ENCODE measurements at places on chromosomes 12 and 14. TPM values are rescaled to one million over a fixed set of nuclear protein-coding genes. Genes with fewer than 3 reads are reported as not detected.

GRCh38 chr14:52923902-52924575 lies 26.8 kb downstream of the FERMT2 start:
- no peak overlapping the region for H3K4me3 ChIP-seq
- no peak for DNase-seq
- H3K36me3 ChIP-seq: no peaks in the 10 kb centered on the region
- H3K27ac ChIP-seq: no peak overlapping the region
- peaks cover 24% of the 10 kb centered on the region for H3K4me1 ChIP-seq

- H3K4me1 ChIP-seq: peaks cover 2% of the 10 kb centered on the region
- no peak for DNase-seq
- no peak overlapping the region for H3K4me3 ChIP-seq
- no peak overlapping the region for H3K27ac ChIP-seq
- H3K27me3 ChIP-seq: no peaks in the 10 kb centered on the region
Measured at GRCh38 chr12:116160231-116160630, 117.3 kb downstream of the MED13L start.

- H3K4me1 ChIP-seq: peaks cover 26% of the 10 kb centered on the region
- H3K4me3 ChIP-seq: no peak overlapping the region
- no peak for DNase-seq
- no peaks in the 10 kb centered on the region for H3K27me3 ChIP-seq
- H3K36me3 ChIP-seq: no peaks in the 10 kb centered on the region
- peak overlapping the region; percentile 90 for H3K27ac ChIP-seq
Measured at GRCh38 chr12:48812389-48812788, 5.9 kb upstream of the CACNB3 start.

- H3K36me3 ChIP-seq: no peaks in the 10 kb centered on the region
- H3K4me1 ChIP-seq: no peaks in the 10 kb centered on the region
- no peak overlapping the region for H3K4me3 ChIP-seq
Measured at GRCh38 chr14:63345826-63346225, 27.1 kb upstream of the GPHB5 start.

DNA sequence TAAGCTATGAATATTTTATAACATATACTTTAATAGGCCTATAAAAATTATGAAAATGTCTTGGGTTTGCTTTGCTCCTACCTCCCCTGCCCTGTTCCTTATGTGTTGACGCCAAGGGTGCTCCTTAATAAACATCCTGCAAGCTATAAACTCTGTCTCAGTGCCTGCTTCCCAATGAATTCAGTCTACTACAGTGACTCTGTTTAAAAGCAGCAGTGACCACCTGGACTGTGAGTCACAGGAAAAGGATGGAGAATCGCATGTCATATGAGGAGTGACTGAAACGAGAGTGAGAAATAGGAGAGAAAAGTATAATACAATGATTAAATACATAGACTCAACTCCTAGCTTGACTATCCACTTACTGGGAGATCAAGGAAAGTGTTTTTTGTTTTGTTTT lies 41.1 kb upstream of the CFAP54 start:
- DNase-seq: no peak
- H3K36me3 ChIP-seq: no peaks in the 10 kb centered on the region
- no peak overlapping the region for H3K4me3 ChIP-seq
- no peaks in the 10 kb centered on the region for H3K4me1 ChIP-seq

DNA sequence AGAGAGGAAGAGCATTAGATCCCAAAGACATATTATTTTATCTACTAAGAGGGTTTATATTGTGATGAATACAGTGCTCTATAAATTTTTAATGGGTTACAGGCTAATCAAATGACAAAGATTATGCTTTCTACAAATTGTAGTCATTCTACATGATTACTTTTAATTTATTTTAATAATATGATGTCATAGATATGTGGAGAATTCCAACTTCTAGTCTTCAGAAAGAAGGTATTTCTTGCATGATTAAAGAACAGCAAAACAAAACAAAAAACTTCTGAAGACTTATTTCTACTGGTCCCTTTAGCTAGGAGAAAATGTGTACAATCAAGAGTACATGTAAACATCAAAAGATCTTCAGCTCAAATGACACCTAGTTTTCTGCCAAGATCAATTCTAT lies 71.5 kb upstream of the FOXG1 start:
- no peak for DNase-seq
- H3K27ac ChIP-seq: no peak overlapping the region
- no peaks in the 10 kb centered on the region for H3K27me3 ChIP-seq
- no peaks in the 10 kb centered on the region for H3K36me3 ChIP-seq

DNA sequence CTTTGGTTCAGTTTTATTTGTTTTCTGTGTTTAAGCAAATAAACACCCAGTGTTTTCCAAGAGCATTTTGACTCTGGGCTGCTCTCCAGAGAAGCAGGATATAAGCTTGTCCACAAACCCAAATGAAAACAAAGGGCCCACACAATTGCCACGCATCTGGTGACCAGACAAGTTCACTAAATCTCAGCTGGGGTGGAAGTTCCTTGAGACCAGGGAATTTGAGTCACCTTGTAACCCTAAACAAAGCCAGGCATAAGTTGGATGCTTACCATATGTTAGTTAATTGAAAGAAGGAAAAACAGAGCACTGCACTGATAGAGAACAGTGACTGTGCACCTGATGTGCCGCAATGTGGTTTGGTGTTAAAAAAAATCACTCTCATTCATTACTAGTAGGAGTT lies 1.6 kb upstream of the TXNRD1 start:
- peaks cover 4% of the 10 kb centered on the region for H3K4me1 ChIP-seq
- H3K27me3 ChIP-seq: no peaks in the 10 kb centered on the region
- no peaks in the 10 kb centered on the region for H3K36me3 ChIP-seq
- H3K4me3 ChIP-seq: no peak overlapping the region
- no peak overlapping the region for H3K27ac ChIP-seq

DNA sequence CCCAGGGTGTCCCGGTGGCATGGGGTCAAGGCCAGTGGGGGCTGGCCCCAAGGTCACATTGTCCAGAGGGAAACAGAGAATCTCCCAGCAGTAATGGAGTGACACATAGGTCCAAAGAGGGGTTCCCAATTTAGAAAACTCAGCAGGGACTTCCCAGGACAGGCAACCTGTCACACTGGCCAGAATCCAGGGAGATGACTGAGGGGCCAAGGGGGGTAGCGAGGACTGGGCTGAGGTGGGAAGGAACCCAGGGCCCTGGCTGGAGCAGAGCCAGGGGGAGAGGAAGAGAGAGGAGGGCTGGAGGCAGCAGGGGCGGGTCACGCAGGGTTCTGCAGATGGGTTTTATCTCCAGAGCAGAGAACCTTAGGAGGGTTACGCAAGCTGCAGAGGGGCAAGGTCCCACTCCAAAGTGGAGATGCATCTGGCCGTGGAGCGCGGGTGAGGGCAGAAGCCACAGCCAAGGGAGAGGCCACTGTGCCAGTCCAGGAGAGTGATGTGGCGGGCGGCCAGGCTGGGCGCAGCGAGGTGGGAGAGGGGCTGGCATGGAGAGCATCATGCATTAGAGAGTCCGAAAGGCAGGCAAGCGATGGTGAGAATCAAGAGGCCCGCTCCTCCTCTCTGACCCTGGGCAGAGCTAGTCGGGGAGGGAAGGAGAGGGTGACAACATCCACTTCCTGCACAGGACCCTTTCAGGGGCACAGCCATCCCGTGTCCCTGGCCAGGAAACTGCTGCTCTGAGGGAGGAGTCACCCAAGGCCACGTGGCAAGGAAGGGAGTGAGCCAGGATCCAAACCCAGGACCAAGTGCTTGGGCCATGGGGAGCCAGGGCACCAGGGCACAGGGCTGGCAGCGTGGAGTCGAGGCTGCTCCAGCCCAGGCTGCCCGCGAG lies 29.0 kb downstream of the NCOR2 start:
- H3K4me1 ChIP-seq: peaks cover 48% of the 10 kb centered on the region
- H3K4me3 ChIP-seq: no peak overlapping the region
- H3K27ac ChIP-seq: peak overlapping the region; percentile 55
- no peaks in the 10 kb centered on the region for H3K36me3 ChIP-seq
- no peak for DNase-seq

GRCh38 chr12:52558781-52559445 lies 6.0 kb upstream of the KRT71 start:
- DNase-seq: no peak
- no peak overlapping the region for H3K27ac ChIP-seq
- H3K27me3 ChIP-seq: no peaks in the 10 kb centered on the region
- H3K4me1 ChIP-seq: no peaks in the 10 kb centered on the region
- no peak overlapping the region for H3K4me3 ChIP-seq

DNA sequence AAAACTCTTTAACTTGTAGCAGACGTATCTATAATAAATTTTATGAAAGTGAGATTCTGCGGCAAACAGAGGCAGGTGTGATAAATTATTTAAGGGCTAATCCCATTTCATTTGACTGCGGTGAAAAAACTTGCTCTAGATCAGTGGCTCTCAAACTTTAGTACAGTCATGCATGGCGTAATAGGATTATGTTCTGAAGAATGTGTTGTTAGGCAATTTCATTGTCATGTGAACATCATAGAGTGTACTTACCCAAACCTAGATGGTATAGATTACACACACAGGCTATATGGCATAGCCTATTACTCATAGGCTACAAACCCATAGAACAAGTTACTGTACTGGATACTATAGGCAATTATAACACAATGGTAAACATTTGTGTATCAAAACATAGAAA lies 83.7 kb downstream of the HEATR5A start:
- no peak for DNase-seq
- H3K27me3 ChIP-seq: no peaks in the 10 kb centered on the region
- H3K27ac ChIP-seq: no peak overlapping the region
- H3K4me1 ChIP-seq: no peaks in the 10 kb centered on the region
- no peak overlapping the region for H3K4me3 ChIP-seq

GRCh38 chr12:101110866-101111265 lies 99.2 kb downstream of the SLC5A8 start:
- H3K4me3 ChIP-seq: no peak overlapping the region
- no peak overlapping the region for H3K27ac ChIP-seq
- no peaks in the 10 kb centered on the region for H3K36me3 ChIP-seq
- DNase-seq: no peak
- H3K27me3 ChIP-seq: no peaks in the 10 kb centered on the region

DNA sequence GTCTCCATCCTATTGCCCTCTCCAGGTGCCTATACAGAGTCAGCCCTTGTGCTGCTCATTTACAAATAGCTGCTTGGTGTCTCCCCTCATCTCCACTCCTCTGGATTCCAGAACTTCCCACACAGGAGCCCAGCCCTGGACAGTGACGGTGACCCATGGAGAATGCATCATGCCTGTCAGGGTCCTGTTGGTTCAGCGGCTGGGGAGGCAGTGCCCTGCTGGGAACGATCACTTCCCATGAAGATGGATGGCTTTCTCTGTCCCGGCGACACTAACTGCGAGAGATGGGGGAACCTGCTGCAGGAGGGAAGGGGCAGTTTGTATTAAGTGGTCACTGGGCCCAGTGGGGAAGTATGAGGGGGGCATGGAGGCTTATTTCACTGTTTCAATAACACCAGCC lies 395.0 kb upstream of the TBX3 start:
- DNase-seq: no peak
- H3K36me3 ChIP-seq: no peaks in the 10 kb centered on the region
- no peak overlapping the region for H3K27ac ChIP-seq
- no peaks in the 10 kb centered on the region for H3K27me3 ChIP-seq

DNA sequence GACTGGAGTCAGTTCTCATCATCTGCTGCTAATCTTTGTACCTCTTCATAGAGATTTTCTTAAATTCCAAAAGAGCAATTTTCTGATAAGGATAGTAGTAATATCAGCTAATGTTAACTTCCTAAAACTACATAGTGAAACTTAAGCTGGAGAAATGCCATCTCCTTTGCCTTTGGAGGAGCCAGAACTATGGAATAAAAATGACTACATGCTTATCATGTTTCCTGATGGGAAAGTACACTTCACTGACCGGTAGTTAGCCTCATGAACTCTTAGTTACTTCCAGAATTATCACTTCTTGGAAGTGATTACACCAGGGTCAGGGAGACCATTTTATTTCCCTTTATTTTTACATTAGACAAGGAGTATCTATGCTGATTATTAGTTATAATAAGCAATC lies 1222.1 kb upstream of the TMEM132C start:
- DNase-seq: no peak
- no peaks in the 10 kb centered on the region for H3K4me1 ChIP-seq
- H3K27ac ChIP-seq: no peak overlapping the region

Gene CELA1
- total RNA-seq: not detected

Gene LGR5
- 3.5 TPM for total RNA-seq

Gene GALNT16
- 3.5 TPM for total RNA-seq

Gene C1QL4
- not detected for total RNA-seq

Gene SIX6
- total RNA-seq: not detected

Measured in ovary (tissue), 10 donors.